ENCODE measurements at places on chromosomes 2 and 18.
A peak's percentile ranks its signal among the peaks of the same experiment; 100 is the strongest.

DNA sequence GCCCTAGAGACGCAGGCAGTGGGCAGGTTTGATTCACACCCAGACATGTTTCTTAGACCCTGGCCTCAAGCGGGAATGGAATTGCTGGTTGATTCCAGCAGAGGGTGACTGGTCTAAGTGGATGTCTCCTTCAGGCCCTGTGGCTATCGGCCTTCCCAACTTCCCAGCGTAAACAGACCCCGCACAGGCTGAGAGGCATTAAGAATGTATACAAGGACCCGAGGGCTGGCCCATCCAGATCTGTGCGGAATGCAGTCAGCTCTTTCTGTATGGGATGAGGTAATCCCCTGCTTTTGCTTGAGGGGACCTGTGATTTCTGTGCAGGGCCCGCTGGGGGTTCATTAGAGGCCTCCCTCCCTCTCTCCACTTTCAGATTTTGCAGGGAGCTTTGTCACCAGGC is 6.5 kb downstream of the ACKR3 start:
- no peak for DNase-seq

DNA sequence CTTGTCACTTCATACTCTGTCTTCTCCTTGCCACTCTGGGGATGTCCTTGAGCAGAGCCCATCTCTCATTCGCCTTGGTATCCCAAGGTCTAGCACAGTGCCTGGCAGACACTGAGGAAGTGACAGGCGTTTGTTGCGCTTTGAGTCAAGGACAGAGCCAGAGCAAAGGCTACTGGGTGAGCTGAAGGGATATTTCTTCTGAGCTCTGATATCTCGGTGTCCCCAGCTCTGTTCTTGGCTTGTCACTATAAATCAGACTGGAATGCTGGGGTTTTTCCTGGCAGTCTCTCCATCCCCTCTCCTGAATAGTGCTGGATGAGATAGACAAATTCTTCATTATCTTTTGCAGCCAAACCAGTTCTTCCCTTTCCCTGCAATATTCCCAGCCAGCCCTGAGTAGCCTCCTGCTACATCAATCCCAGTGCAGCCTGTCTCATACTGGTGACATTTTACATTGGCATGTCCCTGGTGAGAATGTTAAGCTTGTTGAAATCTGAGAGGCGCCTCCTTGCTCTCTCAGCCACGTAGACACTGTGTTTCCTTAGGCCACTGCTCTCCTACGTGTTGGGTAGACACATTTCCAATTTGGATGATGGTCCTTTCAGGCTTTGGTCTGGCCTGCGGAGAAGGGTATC is 61.7 kb downstream of the CTIF start:
- DNase-seq, result no peak

- DNase-seq, result no peak
Measured at GRCh38 chr2:168912466-168912865, 11.4 kb downstream of the G6PC2 start.

- no peak for DNase-seq
Measured at GRCh38 chr2:54668711-54669110, 54.8 kb upstream of the EML6 start.

DNA sequence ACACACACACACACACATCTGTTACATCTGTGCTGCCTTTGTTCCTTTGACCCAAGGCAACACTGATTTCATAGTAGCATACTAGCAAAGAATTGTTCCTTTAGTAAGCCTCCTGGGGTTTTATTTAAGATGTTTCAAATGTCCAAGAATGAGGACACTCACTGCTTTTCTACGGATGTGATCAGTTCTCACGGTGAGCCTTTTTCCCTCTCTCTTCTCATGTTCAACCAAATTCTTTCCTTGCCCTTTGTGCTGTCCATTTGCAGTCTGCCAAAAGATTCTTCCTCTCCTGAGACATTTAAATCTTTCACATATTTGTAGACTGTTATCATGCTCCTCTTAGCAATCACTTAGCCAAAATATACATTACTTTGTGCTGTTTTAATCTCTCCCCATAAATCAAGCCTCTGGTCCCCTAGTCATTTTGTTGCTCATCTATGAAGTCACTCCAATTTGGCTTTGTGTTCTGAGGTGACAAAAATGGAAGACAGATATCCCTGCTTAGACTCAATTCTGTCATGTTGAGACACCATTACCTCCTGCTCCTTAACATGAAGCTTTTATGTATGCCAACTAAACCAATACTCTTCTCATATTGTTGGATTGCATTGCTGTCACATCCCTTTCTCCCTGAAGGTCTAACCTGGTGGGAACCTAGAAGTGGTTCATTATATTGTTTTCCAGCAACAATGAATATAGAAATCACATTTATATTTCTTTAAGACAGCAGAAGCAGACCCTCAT is 1605.3 kb upstream of the ACVR2A start:
- DNase-seq, result no peak

DNA sequence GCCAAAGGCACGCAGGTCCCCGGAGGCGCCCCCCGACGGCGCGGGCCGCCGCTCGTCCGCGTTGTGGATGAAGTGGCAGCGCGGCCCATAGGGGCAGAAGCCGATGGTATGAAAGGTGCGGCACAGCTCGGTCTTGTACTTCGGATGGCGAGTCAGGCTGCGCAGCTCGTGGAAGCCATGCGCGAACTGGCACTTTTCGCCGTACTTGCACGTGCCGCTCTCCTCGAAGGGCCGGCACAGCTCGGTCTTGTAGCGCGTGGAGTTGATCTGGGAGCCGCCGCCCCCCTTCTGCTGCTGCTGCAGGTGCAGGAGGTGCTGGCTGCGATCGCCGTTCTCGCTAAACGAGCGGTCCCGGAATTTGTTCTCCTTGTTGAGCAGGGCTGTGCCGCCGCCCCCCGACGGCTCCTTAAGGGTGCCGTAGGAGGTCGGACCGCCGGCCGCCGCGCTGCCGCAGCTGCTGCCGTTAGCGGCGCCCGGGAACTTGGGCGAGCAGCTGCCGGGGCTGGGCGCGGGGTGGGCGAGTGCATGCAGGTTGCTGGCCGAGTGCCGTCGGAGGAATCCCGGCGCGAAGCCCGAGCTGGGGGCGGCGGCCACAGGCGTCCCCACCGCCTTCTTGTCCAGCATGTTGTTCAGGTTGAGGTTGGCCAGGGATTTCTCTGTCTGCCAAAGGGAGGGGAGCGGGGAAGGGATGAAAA is 1.2 kb downstream of the ZFP36L2 start:
- DNase-seq, result no peak

- DNase-seq, result no peak
Measured at GRCh38 chr2:40851661-40852060, 399.8 kb upstream of the SLC8A1 start.

DNA sequence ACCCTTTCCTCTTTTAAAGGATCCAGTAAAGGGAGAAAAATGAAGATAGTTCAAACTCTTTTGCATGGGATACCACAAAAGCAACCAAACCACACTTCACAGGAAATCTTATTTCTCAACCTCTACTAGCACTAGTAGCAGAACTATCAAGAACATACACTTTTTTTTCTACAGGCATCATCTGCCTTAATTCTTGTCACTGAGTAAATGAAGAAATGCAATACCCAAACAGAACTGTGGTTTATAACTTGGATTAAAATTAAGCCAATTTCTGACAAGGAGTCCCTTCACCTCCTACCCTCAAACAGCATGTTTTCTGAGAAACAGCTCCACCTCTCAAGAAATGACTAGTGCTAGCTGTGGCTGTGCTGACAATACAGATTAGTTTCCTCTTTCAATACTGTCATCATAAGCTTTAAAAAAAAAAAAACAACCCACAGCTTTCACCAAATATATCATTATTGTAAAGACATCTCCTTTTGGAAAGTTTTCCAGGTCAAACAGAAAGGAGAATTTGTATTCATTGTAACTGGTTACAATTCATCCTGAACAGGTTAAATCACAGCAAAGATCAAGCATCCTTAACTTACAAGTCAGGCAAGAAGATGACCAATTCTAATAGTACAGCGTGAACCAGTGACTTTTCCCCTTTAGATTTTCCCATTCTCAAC is 44.4 kb downstream of the PTPN2 start:
- peak; percentile 54 for DNase-seq

GRCh38 chr18:49944663-49945062 is 131.3 kb upstream of the ACAA2 start:
- DNase-seq, result no peak

GRCh38 chr2:233339427-233339826 is 14.9 kb upstream of the DGKD start:
- DNase-seq, result no peak

GRCh38 chr2:239951825-239952224 is 73.3 kb downstream of the NDUFA10 start:
- DNase-seq, result no peak

DNA sequence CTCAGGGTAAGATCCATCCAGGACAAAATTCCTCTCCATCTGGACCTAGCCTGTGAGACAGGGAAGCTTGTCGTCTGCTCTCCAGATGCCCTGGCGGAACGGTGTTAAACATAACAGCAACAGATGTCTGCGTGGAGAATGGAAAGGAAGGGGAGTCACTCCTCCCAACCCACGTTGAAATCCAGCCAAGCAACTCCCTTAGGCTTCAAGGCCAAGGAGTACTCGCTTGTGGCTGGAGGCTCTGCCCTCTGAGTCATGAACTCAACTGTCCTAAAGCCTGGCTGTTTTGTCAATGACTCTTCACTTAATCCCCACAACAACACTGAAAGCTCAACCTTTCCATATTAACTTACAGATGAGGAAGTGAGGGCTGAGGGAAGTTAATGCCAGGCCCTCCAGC is 42.2 kb downstream of the TPO start:
- no peak for DNase-seq

- DNase-seq, result no peak
Measured at GRCh38 chr2:174704061-174704460, 60.2 kb downstream of the CHRNA1 start.

GRCh38 chr2:112160283-112161250 is 22.4 kb downstream of the FBLN7 start:
- DNase-seq, result no peak

GRCh38 chr2:62229082-62229605 is 33.2 kb downstream of the B3GNT2 start:
- DNase-seq, result no peak

DNA sequence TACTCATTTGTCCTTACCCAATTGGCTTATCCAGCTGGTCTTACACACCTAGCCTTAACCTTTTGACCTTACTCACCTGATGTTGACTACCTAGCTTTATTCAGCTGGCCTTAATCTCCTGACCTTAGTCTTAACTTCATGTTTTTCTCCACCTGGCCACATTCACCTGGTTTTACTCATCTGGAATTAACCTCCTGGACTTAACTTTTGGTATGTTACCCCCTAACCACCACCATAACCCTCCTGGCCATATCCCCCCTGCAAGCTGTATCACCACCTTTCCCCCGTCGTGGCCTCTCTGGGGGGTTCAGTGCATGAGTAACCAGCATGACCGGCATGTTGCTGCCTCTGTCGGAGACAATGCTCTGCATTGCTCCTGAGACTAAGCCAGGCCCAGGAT is 45.7 kb downstream of the CHRNA1 start:
- DNase-seq, result no peak

DNA sequence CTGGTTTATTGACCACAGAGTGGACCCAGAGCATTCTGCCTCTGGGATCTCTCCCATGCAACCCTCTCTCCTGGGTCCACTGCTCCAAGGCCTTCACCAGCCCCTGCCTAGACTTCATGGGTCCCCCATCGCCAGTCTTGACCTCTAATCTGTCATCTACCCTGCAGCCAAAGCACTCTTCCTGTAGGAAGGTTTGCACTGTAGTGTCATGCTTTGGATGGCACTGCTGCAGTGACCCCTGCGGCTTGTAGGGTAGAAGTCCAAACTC is 41.7 kb downstream of the MYO7B start:
- DNase-seq, result no peak

All from stimulated activated CD4-positive, alpha-beta T cell treated with anti-CD3 and anti-CD28 coated beads, Interleukin-12 subunit alpha, Interleukin-12 subunit beta, amount 100 ng/mL, for 48 hours (primary cell).